B cell (primary cell): ENCODE measurements at places on chromosomes 6 and 20. TPM values are rescaled to one million over a fixed set of nuclear protein-coding genes. Genes with fewer than 3 reads are reported as not detected.

The TMEM244 gene
- total RNA-seq: not detected in 2 replicates

DNA sequence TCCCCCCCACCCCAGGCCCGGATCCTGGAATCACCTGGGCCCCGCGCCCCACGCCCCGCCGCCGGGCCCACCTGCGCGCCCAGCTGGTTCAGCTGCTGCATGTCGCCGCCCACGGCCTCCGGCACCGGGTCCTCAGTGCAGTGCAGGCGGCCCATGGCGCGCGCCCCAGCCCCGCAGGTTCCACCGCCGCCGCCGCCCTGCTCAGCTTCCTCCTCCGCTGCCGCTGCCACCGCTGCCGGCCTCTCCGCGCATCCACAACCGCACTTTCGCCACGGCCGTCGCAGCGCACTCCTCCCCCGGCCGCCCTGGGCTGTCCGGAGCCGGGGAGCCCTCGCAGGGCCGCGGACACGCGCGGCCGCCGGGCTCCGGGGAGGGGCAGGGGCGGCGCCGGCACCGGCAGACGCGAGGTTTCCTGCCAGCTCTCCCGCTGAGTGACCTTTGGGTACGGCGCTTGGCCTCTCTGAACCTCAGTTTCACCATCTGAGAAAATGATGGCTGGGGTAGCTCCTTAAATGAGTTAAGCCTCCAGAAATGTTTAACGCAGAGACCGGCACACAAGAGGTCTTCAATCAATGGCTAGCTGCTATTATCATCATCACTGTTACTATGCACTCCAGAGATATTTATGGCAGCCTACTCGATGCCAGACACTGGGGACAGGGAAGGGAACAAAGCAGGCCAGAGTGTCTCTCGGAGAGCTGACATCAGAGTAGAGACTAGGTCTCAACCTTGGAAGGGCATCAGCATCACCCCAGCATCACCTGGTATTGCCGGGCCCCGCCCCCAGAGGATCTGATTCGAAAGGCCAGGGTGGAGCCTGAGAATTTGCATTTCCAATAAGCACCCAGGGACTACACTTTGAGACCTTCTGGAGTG, at the start of gene COMMD7:
COMMD7 (minus strand) TSS at position 231 of the 876 bp plus-strand sequence; CDS start at position 155, 76 bp downstream.
- H3K27ac ChIP-seq: peak within 1 kb of the TSS; percentile 88
- H3K27me3 ChIP-seq: no peaks in the 10 kb centered on the region
- H3K4me1 ChIP-seq: peaks cover 18% of the 10 kb centered on the region
- peak; percentile 83 for DNase-seq
- H3K36me3 ChIP-seq: no peaks in the 10 kb centered on the region

- no peak overlapping the region for H3K27ac ChIP-seq
- DNase-seq: no peak
- H3K27me3 ChIP-seq: no peaks in the 10 kb centered on the region
- H3K4me1 ChIP-seq: peaks cover 2% of the 10 kb centered on the region
- H3K36me3 ChIP-seq: no peaks in the 10 kb centered on the region
These were observed 474.4 kb downstream of the CD83 start for GRCh38 chr6:14591998-14592397.

DNA sequence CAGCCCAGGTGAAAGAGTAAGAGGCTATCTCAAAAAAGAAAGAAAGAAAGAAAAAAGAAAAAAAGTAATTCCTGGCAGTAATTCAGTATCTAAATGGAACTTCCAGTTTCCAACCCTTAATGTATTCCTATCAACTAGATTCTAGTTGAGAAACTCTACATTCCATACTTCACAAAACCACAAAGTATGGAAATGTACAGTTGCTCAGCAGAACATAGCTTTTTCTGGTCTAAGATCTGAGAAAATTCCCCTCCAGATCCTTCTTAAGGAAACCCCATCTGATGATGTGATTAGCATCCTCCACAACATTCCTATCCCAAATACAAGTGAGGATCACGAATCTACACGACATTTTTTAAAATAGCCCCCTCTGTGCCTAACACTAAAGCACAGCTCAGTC, 3.6 kb downstream of the ARMH2 start:
- no peaks in the 10 kb centered on the region for H3K4me1 ChIP-seq
- H3K36me3 ChIP-seq: no peaks in the 10 kb centered on the region
- no peak overlapping the region for H3K27ac ChIP-seq

GRCh38 chr20:4441191-4441590, 280.5 kb upstream of the PRND start:
- H3K27ac ChIP-seq: no peak overlapping the region
- H3K4me1 ChIP-seq: no peaks in the 10 kb centered on the region
- no peaks in the 10 kb centered on the region for H3K27me3 ChIP-seq
- DNase-seq: no peak
- H3K4me3 ChIP-seq: no peak overlapping the region

DNA sequence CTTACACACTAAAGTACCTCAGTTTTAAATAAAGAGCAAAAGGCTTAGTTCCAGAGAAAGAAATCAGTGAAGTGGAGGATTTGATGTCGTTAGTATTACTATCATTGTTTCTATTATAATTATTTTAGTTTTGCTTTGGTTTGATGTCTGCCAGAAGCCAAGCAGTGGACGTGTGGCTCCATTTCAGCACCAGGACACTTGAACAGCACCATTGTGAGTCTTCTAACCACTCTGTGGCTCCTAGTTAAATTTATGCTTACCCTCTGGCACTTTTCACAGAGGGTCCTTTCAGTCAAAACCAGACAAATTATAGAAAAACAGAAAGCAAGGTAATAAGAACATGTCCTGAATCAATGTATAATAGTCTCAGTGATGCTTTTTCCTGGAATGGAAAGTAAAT, 3.4 kb downstream of the COL9A1 start:
- H3K27ac ChIP-seq: no peak overlapping the region
- DNase-seq: no peak
- no peaks in the 10 kb centered on the region for H3K4me1 ChIP-seq
- H3K36me3 ChIP-seq: no peaks in the 10 kb centered on the region

GRCh38 chr20:63957690-63958441, 1.6 kb upstream of the UCKL1 start:
- no peak overlapping the region for H3K4me3 ChIP-seq
- peaks cover 26% of the 10 kb centered on the region for H3K4me1 ChIP-seq
- H3K27me3 ChIP-seq: no peaks in the 10 kb centered on the region
- no peak overlapping the region for H3K27ac ChIP-seq

- peaks cover 28% of the 10 kb centered on the region for H3K4me1 ChIP-seq
- H3K36me3 ChIP-seq: no peaks in the 10 kb centered on the region
- peak; percentile 65 for DNase-seq
- no peaks in the 10 kb centered on the region for H3K27me3 ChIP-seq
- H3K27ac ChIP-seq: no peak overlapping the region
- no peak overlapping the region for H3K4me3 ChIP-seq
These were observed 148.0 kb downstream of the TMEM200A start for GRCh38 chr6:130513770-130514169.

GRCh38 chr6:137819740-137820139, 47.3 kb upstream of the TNFAIP3 start:
- H3K27ac ChIP-seq: peak overlapping the region; percentile 56
- peaks cover 28% of the 10 kb centered on the region for H3K4me1 ChIP-seq
- H3K27me3 ChIP-seq: no peaks in the 10 kb centered on the region
- peak; percentile 71 for DNase-seq

DNA sequence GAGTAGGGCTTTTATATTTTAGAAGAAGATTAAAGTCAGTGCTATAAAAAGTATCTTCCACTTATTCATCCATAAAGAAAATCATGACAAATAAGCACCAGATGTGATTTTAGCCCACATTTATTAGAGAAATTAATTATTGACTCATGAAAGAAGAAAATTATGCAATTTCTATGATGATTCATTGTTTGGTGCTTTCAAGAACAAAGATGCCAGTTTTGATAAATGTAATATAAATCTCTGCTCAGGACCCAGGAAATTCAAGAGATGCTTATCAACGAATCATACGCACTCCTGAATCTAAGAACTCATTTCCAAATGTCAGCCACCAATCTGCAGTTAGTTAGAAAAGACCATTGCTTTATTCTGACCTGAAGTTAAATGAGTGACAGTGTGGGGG, 211.4 kb downstream of the ARHGAP18 start:
- H3K36me3 ChIP-seq: no peaks in the 10 kb centered on the region
- no peak overlapping the region for H3K27ac ChIP-seq
- no peak overlapping the region for H3K4me3 ChIP-seq
- H3K4me1 ChIP-seq: peaks cover 10% of the 10 kb centered on the region

DNA sequence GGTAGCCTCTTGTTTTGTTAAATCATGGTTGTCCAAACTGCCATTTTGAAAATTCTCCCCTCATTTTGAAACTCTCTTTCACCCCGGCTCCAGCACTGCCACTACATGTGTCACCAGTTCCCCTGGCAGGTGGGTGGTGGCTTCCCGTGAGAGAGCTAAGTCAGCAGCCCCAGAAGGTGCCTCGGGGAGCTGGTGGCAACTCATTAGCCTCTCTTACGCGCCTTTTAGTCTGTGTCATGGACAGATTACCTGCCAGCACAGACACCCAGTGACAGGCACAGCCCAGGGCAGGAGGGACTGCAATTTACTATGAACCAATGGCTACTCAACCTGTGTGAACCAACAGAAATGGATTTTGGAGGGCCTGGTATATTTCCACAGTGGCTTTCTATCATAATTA, 147.1 kb upstream of the SASH1 start:
- no peak overlapping the region for H3K4me3 ChIP-seq
- no peaks in the 10 kb centered on the region for H3K27me3 ChIP-seq
- DNase-seq: no peak
- H3K4me1 ChIP-seq: no peaks in the 10 kb centered on the region
- no peak overlapping the region for H3K27ac ChIP-seq
- H3K36me3 ChIP-seq: no peaks in the 10 kb centered on the region

GRCh38 chr6:39218868-39219567, 10.3 kb downstream of the KCNK5 start:
- H3K27me3 ChIP-seq: no peaks in the 10 kb centered on the region
- no peaks in the 10 kb centered on the region for H3K36me3 ChIP-seq
- DNase-seq: no peak
- H3K4me3 ChIP-seq: no peak overlapping the region
